Activated CD4-positive, CD25-positive, alpha-beta regulatory T cell treated with anti-CD3 and anti-CD28 coated beads, Interleukin-2, amount 50 U/mL, for 16 hours (primary cell): ENCODE measurements at places on chromosomes 3 and 15.

DNA sequence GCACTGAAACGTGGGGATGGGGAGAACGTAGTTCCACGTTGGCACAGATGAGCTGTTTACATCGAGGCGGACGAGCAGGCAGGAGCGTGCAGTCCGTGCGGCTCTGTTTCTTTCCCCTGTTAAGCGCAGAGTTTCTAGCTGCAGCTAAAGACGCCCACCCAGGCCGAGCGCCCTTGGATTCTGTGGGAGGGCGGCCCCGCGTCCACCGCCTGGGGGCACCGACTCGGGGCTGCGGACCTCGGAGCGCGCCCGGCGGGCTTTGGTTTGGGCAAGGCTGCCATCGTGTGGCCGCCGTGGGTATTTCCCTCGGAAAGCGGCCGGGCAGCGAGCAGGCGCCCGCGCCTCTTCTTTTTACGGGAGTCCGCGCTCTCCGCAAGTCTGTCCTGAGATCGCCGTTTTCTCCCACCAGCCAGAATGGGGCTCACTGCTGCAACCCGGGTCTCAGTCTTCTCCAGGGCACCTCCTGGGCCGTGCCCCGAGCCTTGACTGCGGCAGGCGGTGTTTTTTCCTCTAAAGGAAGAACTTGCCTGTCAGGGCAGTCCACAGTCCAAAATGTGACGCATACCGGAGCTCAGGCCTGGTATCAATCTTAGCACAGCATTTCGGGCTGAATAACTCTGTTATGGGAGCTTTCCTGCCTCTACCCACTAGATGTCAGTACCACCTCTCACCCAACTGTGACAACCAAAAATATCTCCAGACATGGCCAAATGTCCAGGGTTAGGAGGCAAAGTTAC lies 219.9 kb upstream of the IGF1R start:
- peak; percentile 22 for DNase-seq

- no peak for DNase-seq
These were observed 36.4 kb upstream of the MTHFS start for GRCh38 chr15:79933231-79933630.

DNA sequence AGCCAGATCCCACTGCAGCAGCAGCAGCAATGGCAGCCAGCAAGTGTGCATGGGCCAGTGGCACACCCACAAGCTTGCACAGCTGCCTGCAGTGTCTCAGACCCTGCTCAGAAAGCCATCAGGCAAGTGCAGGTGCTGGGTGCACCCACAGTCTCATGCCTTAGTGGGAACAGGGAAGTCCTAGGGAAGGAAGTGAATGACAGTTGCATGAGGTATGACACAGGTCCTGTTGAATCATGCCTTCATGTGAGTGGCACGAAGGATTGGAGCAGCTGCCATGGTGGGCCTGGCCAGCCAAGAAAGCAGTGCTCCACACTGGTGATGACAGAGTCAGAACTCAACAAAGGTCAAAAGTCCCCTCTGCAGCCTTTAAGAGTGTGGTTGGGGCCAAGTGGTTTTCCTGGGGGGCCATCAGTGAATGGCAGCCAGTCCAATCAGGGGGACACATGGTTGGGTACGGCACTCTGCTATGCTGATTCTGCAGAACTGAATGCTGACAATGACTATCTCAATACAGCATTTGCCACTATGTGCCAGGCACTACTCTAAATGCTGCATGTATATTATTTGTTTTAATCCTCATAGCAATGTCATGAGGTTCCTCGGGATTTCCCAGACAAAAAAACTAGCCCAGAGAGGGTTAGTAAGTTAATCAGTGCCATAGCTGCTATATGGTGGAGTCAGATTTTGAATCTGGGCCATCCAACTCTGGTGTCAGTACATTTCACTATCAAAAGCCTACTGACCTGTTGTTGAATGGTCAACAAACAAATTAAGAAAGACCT lies 94.3 kb downstream of the AQP9 start:
- no peak for DNase-seq

GRCh38 chr3:62832553-62832952 lies 42.7 kb downstream of the CADPS start:
- no peak for DNase-seq
